ENCODE measurements at places on chromosomes 5 and 9.
A peak's percentile ranks its signal among the peaks of the same experiment; 100 is the strongest.

DNA sequence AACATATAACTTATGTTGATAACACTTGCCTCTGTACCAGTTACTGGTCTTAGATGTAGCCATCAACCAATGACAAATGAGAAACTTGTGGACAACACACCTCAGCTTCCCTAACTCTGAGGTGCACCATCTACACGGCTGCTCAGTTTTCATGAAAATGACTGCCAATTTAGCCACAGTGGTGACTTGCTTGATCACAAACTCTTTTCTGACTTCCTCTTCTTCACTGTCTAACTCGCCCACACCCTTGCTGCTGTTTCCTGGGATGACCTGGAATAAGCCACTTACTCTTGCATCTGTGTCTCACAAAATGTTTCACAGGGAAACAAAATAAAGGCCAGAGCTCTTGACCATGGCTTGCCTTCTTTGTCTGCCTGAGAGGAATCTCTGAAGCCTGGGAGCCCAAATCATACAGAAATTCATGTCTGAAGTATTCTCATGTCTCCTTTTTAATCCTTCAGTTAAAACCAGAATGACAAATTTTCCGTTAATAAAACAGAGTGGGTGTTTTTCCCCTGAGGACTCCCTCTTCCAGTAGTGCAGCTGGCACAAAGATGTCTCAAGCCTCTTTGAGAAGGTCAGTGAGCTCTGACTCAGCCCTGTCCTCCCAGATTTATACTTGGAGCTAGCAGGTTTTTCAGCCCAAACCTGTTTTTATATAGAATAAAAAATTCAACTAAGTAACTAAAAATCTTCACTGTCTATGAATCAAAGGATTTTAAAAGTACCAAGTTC lies 126.5 kb upstream of the PAM start:
- no peak for DNase-seq

- no peak for DNase-seq
Measured at GRCh38 chr9:4936823-4937222, 48.2 kb upstream of the JAK2 start.

GRCh38 chr5:14143841-14144585 lies 871 bp downstream of the TRIO start:
- DNase-seq = no peak

DNA sequence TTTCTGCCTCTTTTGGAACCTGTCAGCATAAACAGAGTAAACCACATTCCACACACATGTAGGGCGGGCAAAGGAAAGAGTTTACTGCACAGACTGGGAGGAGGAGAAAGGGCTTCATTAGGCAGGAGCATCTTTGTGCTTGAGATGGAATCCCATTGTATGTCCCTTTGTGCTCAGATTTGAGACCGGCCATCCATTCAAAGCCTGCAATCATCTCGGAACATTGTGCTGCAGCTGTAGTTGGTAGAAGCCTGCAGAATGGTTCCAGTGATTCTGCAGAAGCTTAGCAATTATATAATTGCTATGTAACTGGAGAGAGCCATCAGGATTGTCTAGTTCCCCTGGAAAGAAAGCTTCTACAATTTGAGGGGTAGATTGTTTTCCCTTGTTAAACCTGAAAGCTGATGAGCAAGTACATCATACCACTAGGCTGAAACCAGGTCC lies 16.5 kb downstream of the ZNF462 start:
- DNase-seq = no peak

DNA sequence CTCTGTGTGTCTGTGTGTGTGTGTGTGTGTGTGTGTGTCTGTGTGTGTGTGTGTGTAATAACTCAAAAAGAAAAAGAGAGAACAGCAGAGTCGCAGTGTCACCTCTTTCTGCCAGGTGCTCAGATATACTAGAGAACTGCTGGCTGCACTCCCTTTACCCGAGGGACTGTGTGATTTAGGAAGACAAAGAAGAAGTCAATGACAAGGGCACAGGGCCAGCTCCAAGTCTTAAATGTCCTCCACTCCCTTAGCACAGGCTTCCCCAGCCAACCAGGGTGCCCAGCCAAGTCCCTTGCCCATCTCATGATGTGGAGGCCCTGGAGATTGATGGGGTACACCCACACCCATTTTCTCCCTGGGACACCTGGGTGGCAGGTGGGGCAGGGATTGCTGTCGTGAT lies 8.7 kb downstream of the CCNJL start:
- DNase-seq = no peak

DNA sequence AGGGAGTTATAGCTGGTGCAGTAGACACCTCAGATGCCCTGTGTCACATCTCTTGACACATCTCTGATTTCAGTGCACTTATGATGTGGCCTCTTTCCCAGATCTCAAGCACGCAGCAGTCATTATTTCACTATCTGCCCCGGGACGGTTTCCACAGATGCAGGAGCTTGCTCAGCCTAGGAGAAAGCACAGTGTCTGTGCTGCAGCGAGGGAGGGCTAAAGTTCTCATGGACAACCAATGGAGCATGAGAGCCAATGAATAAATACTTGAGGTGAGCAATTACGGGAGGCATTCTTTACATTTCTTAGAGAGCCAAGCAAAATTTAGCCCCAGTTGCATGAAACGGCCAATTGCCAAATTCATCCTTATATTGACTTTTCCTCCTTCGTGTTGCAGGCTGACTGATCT lies 7.4 kb upstream of the MOB3B start:
- no peak for DNase-seq

GRCh38 chr9:131277910-131278701 lies 1.8 kb upstream of the FAM78A start:
- no peak for DNase-seq

DNA sequence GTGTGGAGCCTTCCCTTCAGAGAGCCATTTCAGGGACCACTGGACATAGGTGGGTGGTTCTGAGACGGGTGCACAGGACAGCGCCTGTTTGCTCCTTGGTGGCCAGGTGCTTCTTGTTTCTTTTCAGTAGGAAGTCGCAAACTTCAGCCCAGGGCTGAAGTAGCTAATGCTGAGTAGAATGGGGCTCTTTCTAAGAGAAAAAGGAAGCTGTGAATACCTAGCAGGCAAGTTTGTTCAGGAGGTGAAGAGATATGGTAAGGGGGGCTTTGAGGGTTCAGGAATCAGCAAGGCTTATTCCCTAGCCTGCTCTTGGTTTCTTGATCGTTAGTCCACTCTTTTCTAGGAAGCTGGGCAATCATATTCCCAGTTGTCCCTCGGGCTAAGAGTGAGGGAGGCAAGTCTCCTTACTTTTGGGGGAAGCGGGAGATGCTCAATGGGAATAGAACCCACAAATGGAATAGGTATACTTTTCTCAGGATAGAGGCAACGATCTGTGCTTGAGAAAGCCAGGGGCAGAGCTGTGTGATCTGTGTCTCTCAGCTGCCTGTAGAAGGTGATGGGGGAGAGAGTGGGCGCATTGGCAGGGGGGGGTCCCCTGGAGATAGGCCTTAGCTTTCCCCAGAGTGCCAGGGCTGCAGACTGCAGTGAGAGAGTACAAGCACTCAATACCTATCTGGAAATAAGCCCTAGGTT lies 1.9 kb upstream of the PURA start:
- no peak for DNase-seq

DNA sequence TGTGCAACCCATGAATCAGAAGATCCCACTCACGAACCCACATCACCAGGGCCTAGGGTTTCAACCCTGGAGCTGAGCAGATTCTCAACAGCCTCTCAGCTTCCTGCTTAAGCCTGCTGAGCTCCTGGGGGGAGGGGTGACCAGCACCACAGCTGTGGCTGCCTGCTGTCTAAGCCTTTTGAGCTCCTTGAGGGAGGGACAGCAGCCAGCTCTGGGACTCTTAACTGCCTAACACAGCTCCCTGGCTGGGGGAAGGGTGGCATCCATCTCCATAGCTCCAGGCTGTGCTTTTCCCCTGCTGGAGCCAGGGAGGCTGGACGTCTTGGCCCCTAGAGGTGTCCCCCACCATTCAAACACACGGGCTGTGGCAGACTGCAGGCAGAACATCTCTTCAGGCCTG lies 250.3 kb downstream of the DMAC1 start:
- DNase-seq = no peak

- DNase-seq = no peak
Measured at GRCh38 chr5:154626876-154627557, 128.2 kb upstream of the LARP1 start.

GRCh38 chr5:169788168-169788567 lies 151.1 kb downstream of the DOCK2 start:
- DNase-seq = peak; percentile 64

GRCh38 chr5:171984748-171985419 lies 21.6 kb downstream of the FBXW11 start:
- peak; percentile 42 for DNase-seq

- no peak for DNase-seq
Measured at GRCh38 chr9:14441976-14442651, 128.2 kb upstream of the NFIB start.

DNA sequence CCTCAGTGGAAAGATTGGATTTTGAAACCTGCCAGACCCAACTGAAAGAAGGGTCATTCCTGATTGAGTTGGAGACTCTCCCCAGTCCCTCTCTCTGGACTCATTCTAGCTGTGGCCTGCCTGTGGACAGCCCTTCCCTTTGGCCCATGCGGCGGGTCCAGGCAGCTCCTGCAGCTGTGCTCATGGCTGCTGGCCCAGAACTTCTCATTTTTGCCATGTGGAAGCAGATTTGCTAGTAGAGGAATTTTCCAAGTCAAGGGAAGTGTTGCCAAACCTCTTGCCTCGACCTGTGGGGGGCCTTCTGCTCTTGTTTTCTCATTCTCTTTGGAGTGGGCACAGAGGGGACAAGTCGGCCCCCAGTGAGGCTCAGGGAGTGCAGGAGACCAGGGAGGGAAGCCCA lies 89.2 kb downstream of the ANKRD33B start:
- no peak for DNase-seq

- DNase-seq = no peak
Measured at GRCh38 chr5:98969400-98969799, 40.6 kb upstream of the CHD1 start.

- DNase-seq = no peak
Measured at GRCh38 chr5:151885138-151885908, 39.3 kb downstream of the GLRA1 start.

- no peak for DNase-seq
Measured at GRCh38 chr5:157502143-157502647, 42.2 kb downstream of the NIPAL4 start.

DNA sequence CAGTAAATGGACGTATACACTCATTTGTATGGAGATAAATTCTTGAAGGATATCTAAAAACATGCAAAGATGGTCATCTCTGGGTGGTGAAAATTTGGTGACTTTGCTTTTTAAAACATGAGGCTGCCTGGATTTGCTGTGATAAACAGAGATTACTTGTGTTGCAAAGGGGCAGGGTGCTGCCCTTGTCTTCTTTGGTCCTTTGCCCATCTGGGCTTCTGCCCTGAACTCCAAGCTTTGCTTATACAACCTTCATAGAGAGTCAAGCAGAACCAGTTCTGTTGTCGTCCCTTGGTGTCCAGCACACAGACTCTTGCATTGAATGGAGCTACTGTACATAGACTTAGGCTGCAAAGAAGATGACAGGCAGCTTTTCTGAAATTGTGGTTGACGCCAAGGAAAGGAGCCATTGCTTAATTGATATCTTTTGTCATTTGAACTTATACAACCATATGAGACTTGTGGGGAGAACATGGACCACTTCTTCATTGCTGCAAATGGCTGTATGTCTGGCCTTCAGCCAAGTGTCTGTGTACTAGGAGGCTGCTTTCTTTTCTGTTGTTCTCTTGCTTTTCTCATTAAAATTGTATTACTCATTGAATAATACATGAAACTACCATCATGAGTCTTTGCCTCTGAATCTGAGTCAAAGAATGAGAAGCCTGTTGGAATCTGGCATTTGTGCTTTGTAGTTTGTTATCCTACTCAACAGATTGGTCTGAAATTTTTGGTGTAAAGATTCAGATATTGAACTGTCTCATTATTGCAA lies 152.5 kb downstream of the DMRT2 start:
- no peak for DNase-seq

DNA sequence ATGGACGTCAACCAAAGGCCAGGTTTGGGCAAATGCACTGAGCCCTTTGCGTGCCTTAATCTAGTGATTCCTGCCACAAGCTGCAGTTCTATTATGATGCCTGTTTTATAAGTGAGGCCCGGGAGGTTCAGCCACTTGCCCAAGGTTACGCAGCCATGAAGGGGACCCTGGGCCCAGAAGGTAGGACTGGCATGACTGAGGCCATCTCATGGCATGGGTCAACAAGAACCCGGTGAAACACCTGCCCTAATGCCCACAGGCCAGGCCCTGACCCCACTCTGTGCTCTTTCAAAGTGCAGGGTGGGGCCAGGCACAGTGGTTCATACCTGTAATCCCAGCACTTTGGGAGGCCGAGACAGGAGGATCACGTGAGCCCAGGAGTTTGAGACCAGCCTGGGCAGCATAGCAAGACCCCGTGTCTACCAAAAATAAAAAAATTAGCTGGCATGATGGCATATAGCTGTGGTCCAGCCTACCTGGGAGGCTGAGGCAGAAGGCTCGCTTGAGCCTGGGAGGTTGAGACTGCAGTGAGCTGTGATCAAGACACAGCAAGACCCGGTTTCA lies 8.6 kb downstream of the NINJ1 start:
- no peak for DNase-seq

GRCh38 chr5:173228639-173229381 lies 6.2 kb downstream of the NKX2-5 start:
- no peak for DNase-seq

GRCh38 chr5:159444441-159445082 lies 114.3 kb upstream of the IL12B start:
- no peak for DNase-seq

DNA sequence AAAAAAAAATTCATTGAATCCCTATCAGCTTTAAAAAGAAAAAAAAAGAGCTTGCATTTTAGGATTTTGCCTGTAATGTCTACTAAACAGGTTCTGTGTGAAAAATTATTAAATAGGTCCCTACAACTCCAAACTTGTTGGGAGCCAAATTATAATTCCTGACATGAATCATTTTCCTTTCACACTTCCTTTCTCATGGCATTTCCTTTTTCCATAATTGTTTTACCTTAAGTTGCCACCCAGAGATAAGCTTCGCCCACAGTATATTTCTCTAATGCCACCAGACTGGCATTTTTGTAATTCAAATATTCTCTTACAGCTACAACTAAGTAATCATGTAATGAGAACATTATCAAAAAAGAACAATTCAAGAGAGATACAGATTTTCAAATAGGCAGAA lies 348.8 kb downstream of the EFNA5 start:
- no peak for DNase-seq

- no peak for DNase-seq
Measured at GRCh38 chr5:94849821-94850736, 231.6 kb downstream of the SLF1 start.

- no peak for DNase-seq
Measured at GRCh38 chr9:116355153-116355921, 201.7 kb downstream of the PAPPA start.

GRCh38 chr5:84242286-84242685 lies 142.4 kb downstream of the EDIL3 start:
- DNase-seq = peak; percentile 54

GRCh38 chr9:96008502-96009222 lies 133.2 kb downstream of the ERCC6L2 start:
- DNase-seq = no peak

- no peak for DNase-seq
Measured at GRCh38 chr5:111254613-111255012, 30.4 kb downstream of the CAMK4 start.

- DNase-seq = no peak
Measured at GRCh38 chr5:97559827-97560598, 377.0 kb upstream of the RIOK2 start.

GRCh38 chr9:96553070-96553469 lies 66.6 kb downstream of the CDC14B start:
- DNase-seq = no peak

Data from HS-27A (cell line).